Tongue (tissue), 3 donors: ENCODE measurements at places on chromosomes 4 and X. TPM values are rescaled to one million over a fixed set of nuclear protein-coding genes. Genes with fewer than 3 reads are reported as not detected.

The LDB2 gene
- 49.2 TPM for total RNA-seq

The SULT1E1 gene
- 17.4 TPM for total RNA-seq

The BRS3 gene
- total RNA-seq: not detected

The RIPPLY1 gene
- total RNA-seq: not detected

The KCND1 gene
- total RNA-seq: 2.1 TPM

The IL3RA gene
- total RNA-seq: 10.7 TPM

The PFKFB1 gene
- total RNA-seq: 0.21 TPM

The CXCL1 gene
- 2.1 TPM for total RNA-seq

The SCARB2 gene
- total RNA-seq: 181 TPM

The FABP2 gene
- total RNA-seq: not detected

The KDR gene
- 56.2 TPM for total RNA-seq

The ZNF330 gene
- 38.1 TPM for total RNA-seq

The ERCC6L gene
- total RNA-seq: 4.0 TPM

The PSAPL1 gene
- 0.51 TPM for total RNA-seq

The TLR10 gene
- total RNA-seq: 0.41 TPM

The GPR82 gene
- total RNA-seq: 0.10 TPM

The NWD2 gene
- 0.41 TPM for total RNA-seq

The SPOCK3 gene
- total RNA-seq: 3.6 TPM
